ENCODE measurements at places on chromosomes 1 and 21. TPM values are rescaled to one million over a fixed set of nuclear protein-coding genes. Genes with fewer than 3 reads are reported as not detected.

Gene ANKRD45
- total RNA-seq, result 7.7 TPM

Gene AADACL3
- total RNA-seq, result not detected

- no peak for DNase-seq
Observed at GRCh38 chr1:162538815-162539431, 22.6 kb upstream of the UAP1 start.

Gene RBM34
- 65.8 TPM for total RNA-seq

- DNase-seq, result no peak
Observed at GRCh38 chr1:151325231-151325630, 2.0 kb downstream of the PI4KB start.

DNA sequence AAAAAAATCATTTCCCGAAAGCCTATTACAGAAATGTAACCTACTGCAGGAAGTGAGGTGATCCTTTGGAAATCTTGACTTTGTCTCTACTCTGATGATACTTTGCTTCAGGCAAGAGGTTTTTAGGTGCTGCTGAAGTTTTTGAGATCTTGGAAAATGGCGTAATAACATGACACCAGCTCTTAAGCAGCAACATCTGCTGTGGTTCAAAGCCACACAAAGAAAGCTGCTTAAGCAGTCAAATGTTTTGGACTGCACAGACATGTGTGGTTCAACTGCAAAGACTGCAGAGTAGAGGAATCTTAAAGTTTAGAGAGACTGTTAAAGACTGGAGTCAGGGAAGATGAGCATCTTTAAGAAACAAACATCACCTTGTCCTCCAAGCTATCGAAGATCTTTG, 139.0 kb downstream of the RASAL2 start:
- no peak for DNase-seq

GRCh38 chr1:3584915-3585314, 26.4 kb downstream of the MEGF6 start:
- no peak for DNase-seq

DNA sequence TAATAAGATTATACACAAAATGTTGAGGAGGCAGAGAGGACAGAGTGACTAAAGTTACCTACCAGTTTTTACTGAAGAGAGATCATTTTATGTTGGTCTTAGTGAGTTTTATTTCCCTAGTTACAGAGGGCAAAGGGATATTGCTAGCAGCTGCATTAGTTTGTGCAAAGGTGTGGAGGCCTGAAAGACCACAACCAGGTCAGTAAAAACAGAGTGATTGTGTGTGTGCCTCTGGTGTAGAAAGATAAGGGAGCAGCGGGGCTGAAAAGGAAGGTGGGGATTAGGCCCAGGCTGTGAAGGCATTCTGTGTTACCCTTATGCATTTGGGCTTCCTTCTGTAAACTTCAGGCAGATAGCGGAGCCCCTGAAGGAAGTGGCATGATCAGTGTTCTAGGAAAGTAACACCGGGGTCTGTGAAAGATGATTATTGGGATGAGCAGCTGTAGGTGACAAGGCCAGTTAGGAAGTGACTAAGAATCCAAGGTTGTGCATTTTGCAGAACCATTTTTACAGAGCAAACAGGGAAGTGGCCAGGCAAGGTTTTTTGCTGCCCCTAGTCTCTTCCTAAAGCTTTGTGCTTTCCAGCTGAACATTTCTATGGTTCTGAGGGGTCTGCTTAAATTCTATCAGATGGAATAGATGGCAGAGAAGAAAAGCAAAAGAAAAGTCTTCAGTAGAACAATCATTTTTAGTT, 3.7 kb downstream of the GADD45A start:
- DNase-seq, result no peak

Gene ALDH4A1
- 49.3 TPM for total RNA-seq
